LoVo (cell line): ENCODE measurements at places on chromosomes 6 and 20.
A peak's percentile ranks its signal among the peaks of the same experiment; 100 is the strongest.

GRCh38 chr6:150622941-150623874 lies 23.5 kb downstream of the PLEKHG1 start:
- DNase-seq: no peak

- DNase-seq: no peak
Measured at GRCh38 chr6:135680964-135681913, 170.3 kb upstream of the PDE7B start.

DNA sequence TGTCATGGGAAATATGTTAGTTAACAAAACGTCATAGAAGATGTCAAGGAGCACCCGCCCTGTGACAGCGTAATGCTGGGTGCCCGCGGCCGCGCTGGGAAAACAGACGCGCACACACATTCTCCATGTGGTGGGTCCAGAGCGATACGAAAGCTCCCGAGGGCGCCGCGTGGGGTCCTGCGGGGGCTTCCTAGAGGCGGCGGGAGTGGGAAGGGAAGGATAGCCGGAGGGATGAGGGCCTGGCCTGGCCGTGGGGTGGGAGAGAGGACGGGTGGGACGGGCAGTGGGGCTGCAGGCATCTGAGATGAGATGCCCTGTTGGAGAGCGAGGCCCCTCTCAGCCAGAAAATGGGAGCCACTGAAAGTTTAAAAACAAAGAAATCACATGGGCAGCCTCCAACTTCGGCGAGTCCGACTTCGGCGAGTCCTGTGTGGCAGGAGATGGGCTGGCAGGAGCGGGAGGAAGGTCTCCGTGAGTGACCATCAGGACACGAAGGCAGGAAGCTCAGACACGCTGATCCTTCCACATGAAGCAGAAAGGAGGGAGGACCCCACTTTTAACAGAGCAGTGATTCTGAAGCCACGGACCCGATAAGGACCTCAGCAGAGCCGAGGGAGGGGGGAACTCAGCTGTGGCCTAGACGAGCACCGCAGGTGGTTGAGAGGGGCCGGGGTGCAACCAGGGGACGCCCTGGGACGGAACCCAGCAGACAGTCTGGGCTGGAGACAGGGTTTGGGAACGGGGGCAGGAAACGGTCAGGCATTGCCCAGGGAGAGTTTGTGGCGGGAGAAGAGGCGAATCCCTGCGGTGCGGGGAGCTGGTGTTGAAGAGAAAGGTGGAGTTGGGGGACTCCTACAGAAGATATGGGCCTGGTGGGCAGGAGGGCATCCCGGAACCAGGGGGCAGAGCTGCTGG lies 114.1 kb upstream of the FRMD1 start:
- DNase-seq: no peak

- no peak for DNase-seq
Measured at GRCh38 chr6:169648092-169648491, 53.7 kb downstream of the WDR27 start.

GRCh38 chr6:125968493-125968892 lies 11.9 kb downstream of the HINT3 start:
- no peak for DNase-seq

DNA sequence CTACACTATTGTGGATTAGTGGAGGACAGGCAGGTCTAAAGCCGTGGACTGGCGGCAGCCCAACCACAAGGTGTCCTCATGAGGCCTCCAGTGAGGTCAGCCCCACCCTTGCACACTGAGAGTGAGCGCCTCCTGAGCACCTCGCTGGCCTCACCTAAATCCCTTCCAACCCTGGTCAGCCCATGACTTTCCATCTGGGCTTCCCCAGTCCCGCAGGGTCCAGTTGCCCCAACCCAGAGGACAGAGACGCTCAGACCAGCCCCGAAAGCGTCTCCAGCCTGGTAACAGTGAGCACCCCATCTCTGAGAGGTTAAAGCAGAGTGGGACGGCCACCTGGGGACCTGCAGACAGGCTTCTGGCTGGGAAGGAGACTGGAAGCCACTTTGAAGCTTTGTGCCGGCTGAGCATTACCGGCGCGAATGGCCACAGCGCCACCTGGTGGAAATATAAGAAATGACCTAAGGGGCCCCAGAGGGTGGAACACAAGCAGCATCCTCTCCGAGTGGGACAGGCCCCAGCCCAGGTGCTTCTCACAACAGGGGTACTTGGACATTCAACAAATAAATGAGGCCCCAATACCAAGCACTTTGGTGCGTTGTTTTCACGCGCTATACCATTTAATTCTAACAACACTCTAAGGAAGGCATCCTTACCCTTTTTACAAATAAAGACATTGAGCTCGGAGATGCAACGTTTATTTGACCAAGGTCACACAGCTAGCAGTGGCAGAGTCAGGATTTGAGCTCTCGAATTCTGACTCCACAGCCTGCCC lies 65.7 kb upstream of the TOP1 start:
- peak; percentile 78 for DNase-seq

- DNase-seq: peak; percentile 57
Measured at GRCh38 chr6:30325150-30325872, 1.4 kb upstream of the TRIM39 start.

GRCh38 chr6:126620719-126621118 lies 280.8 kb downstream of the CENPW start:
- no peak for DNase-seq

GRCh38 chr20:15561707-15562404 lies 1011.4 kb downstream of the KIF16B start:
- no peak for DNase-seq

GRCh38 chr6:148179786-148180185 lies 162.9 kb upstream of the SASH1 start:
- no peak for DNase-seq

GRCh38 chr20:14507711-14508110 lies 170.3 kb upstream of the FLRT3 start:
- no peak for DNase-seq

GRCh38 chr6:155186052-155186658 lies 77.7 kb upstream of the CLDN20 start:
- no peak for DNase-seq

DNA sequence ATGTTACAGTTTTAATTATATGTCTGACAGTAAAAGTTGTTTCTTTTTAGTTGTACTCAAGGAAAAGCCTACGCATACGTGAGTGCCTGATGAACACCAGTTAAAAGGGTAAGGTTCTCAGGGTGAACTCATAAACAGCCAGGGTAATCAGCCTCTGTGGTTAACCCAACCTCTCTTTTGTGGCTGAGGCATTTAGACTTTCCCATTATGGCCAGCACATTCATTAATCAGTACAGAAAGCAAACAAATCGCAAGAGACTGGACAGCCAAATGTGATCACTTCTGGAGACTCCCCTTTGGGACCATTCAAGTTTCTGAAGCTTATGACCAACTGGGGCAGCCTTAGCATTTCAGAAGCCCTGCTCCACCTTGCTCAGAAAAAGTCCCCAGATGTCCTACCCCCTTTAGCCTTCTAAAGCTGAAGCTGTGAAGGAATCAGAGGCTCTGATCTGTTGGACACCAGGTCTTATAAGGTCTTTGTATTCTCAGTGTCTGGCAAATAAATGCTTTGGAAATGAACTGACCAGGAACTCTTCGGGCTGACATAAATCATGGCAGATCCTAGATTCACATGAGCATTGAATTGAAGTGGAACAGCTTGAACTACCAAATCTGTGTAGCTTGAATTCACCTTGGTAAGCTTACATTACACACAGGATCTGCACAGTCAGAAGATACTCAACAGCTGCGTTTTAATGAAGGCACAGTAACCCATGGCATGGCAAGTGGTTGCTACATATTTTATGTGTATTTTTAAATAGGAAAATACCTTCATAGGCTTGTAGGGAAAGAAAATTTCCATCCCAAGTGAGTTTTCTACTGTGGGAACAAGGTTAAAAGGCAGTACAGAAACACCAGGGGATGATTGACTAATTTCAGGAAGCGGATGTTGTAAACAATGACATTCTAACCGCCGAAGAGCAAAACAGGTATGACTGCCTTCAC lies 18.7 kb downstream of the IL20RA start:
- peak; percentile 86 for DNase-seq

- DNase-seq: no peak
Measured at GRCh38 chr20:31833931-31834521, 11.4 kb downstream of the FOXS1 start.

DNA sequence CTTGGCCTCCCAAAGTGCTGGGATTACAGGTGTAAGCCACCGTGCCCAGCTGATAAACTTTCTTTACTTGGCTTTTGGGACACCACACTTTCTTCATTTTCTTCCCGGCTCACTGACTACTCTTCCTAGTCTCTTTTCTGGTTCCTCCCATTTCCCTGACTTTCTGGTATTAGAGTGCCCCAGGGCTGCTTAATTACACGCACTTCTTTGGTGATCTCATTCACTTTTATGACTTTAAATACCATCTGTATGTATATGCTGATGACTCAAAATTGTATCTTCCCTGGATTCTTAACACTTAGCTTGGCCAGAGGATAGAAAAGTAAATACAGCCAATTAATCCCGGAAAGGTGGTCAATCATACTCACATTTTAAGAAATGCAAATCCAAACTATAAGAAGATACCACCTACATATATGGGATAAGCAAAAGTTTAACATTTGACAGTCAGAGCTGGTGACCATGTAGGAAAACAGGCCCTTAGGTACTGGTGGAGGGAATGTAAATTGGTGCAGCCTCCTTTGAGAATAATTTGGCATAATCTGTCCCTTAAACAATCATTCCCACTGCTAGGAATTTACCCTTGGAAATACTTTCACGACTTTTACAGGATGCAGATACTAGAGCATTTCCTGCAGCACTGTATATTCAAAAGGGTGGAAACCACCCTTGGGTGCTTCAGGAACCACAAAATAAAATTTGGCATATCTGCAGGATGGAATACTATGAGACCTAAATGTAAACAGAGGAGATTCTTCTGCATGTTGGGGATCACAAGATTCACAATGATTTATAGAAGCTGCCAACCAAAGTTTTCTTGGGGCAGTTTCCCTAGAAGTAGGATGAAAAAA lies 9.4 kb upstream of the NANP start:
- DNase-seq: peak; percentile 8

DNA sequence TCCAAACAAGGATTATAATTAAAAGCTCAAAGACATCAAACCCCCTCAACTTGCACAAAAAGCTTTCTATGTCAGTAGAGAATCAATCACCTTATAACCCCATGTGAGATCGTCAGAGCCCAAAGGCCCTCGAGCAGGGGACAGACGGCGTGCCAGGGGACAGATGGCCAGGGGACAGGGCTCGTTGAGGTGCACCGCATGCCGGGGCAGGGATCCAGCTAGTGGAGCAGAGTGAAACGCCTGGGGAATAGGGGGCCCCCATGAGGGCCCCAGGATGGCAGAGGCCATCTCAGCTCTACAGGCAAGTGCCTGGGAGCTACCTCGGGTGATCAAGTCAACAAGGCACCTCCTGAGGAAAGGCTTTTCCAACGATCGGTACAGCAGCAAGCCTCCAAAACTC lies 28.6 kb downstream of the DIDO1 start:
- DNase-seq: no peak

DNA sequence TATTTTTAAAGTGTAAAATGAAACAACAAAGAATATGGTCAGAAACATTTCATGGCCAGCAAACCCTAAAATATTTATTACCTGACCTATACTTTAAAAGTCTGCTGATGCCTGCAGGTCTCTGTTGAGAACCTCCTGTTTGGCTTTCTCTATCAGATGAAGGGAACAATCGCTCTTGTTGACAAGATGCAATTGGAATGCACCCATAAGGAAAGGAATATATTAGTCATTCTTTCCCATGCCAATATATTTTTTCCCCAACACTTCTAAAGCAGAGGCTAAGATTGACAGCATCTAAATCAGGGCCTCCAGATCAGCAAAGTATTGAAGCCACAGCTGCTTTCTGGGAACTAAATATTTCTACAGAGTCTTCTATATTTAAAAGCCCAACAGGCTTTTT lies 897.8 kb downstream of the EPHA7 start:
- DNase-seq: no peak

GRCh38 chr20:10719740-10720385 lies 46.1 kb upstream of the JAG1 start:
- DNase-seq: peak; percentile 31

GRCh38 chr20:61918548-61918947 lies 147.1 kb downstream of the TAF4 start:
- no peak for DNase-seq

DNA sequence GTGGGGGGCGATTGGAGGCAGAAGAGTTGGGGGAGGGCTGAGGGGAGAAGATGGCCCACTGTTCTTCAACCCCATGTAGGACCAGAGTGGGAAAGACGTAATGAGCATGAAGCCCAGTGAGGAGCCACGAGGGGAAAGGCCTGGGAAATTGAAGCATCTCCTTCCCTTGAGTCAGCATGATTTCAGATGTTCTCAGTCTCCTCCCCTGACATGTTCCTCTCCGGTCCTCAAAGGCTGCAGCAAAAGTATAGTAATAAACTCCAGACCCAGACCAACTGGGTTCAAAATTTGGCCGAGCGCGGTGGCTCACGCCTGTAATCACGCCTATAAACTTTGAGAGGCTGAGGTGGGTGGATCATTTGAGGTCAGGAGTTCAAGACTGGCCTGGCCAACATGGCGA lies 1.9 kb upstream of the NFKBIE start:
- no peak for DNase-seq

DNA sequence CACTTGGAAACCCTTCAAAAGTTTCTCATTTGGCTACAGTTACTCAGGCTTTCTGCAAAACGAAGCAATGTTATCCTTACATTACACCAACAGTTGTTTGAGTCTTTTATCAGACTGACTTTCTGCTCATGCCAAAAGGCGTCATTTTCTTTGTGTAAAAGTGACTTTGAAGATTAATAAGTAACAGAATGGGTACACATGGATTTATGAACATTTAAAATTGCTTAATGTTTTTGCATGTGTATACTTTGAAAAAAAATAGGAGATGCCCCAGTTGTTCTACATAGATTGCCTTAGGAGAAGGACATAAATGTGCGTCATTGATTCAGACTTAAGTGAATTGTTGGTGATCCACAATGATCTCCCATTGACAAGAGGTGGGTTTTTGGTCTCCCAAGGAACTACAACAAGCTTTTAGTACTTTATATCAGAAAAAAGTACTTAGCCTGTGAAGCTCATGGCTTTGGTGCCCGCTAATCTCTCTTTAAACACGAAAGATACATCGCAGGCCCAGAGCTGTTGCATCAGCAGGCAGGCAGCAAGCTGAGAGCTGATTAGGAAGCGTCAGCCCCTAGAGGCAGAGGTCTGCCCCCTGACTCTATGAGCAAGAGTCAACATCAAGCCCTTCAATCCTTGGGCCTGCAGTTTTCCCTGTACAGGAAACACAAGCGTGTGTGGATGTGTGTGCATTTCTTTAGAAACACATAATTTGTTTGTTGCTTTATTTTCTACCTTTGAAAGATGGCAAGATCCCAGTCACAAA lies 45.9 kb downstream of the SLC22A3 start:
- DNase-seq: no peak

DNA sequence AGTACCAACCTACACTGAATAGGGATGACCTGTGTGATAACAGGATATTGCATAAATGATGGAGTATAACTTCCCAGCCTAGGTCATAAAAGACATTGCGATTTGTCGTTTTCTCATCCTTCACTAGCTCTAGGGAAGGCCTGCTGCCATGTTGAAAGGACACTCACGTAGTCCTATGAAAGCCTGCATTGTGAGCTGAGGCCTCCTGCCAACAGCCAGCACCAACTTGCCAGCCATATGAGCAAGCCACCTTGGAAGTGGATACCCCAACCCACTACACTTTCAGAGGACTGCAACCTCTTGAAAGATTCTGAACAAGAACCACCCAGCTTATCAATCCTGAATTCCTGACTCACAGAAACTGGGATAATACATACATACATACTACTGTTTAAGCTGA lies 3.5 kb upstream of the PANK2 start:
- no peak for DNase-seq

GRCh38 chr20:13278812-13279570 lies 57.9 kb downstream of the ISM1 start:
- no peak for DNase-seq
